Large intestine (tissue), 12 donors: ENCODE measurements at places on chromosomes 16 and 17.

- no peak for DNase-seq
Observed at GRCh38 chr16:31435341-31436220, 7.0 kb downstream of the ZNF843 start.

GRCh38 chr16:25192096-25192495 lies 24.7 kb upstream of the AQP8 start:
- DNase-seq, result no peak

DNA sequence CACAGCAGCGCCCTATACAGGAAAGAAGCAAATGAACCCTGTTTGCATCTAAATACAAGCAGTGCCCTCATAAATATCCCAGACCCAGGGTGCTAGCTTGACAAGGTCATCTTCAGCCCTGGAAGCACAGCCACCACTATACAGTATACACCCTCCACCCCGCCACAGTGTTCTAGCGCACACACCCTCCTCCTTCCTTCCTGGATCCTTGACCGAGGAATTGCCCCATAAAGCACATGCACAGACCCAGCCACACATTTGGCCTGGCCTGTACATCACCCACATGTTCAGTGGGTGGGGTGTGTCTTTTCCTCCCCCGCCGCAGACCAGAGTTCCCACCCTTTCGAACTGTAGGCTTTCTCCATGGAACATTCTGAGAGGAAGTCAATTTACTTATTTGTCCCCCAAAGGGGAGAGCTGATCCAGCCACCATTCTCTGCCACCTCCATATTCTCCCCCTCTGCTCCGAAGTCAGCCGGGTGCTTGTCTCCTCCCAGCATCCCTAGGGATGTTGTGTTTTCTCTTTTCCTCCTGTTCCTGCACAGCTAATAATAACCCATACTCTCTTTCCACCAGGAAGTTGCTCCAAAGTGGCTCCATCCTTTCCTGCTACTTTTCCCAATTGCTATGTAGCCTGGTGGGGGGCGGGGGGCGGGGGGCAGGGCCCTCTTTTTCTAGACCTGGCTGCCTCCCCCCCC lies 6.6 kb downstream of the ABI3 start:
- DNase-seq, result no peak

- no peak for DNase-seq
Observed at GRCh38 chr17:73347351-73347750, 35.5 kb upstream of the CDC42EP4 start.

DNA sequence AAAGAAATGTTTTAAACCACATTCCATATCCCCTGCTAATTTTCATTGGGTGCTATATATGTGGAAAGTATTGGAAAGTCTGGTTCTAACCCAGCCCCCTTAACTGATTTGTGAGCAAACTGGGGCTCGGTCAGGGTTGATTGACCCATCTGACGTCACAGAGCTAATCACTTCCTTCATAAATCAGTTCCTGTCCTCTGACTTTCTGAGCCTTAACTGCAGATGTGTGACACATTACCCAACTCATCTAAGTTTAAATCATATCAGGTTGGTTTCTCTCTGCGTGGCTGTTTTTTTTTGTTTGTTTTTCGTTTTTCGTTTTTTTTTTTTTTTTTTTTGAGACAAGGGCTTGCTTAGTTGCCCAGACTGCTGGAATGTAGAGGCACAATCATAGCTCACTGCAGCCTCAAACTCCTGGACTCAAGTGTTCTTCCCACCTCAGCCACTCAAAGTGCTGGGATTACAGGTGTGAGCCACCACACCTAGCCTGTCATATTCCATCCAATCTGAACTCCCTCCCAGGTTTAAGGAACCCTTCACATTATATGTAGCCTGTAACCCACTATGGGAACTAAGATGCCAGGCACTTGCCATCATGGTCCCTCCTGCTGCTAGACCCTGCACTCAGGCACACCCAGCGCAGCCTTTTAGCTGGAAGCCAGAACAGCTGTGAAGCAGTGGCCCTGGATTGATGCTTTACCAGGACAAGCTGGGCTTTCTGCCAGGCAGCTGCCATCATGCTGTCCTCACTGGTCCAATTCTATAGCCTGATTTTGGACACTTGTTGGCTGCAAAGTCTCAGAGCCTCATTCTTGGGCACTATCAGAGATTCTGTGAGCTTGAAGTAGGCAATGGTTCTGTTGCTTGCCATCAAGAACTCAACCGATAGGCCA lies 6.9 kb upstream of the BPTF start:
- no peak for DNase-seq

GRCh38 chr17:69702078-69702477 lies 287.6 kb downstream of the MAP2K6 start:
- no peak for DNase-seq

- no peak for DNase-seq
Observed at GRCh38 chr17:70345061-70345460, 175.7 kb downstream of the KCNJ2 start.

GRCh38 chr16:50192386-50193050 lies 39.4 kb downstream of the TENT4B start:
- no peak for DNase-seq

- no peak for DNase-seq
Observed at GRCh38 chr16:23382279-23382678, 70.7 kb downstream of the COG7 start.

DNA sequence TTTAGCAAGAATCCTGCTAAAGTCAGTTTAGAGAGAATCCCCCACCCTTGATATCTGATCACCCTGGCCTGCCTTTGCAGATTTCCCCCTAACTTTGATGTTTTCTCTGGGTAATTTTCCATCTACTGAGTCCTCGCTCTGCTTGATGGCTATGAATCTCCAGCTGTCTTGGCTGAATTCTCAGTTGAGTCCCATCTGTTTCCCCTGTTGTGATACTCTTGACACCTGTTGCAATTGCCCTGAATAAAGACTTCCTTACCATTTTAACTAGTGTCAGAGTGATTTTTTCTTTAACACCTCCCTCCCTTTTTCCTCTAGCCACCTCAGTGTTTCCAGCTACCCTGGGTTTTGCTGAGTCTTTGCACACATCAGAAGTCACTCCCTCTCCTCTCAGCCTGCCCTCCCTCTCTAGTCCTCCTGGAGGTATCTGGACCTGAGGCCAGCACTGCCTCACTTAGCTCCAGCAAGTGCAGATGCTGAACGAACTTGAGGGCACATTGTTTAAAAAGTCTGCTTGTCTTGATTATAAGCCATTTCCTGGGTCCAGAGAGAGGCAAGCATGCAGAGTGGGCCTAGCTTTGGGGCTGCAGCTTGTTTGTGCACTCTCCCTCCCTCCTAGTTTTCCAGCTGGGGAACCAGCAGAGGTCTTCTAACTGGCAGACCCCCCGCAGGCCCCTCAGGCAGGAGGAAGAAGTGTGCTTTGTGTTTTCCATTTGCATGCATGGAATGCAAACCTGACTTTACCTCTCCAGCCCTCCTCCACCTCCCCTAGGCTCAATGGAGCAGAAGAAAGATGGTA lies 33.2 kb downstream of the SPACA3 start:
- no peak for DNase-seq

- no peak for DNase-seq
Observed at GRCh38 chr16:57066625-57067024, 25.8 kb upstream of the CPNE2 start.

GRCh38 chr16:1461146-1461545 lies 13.7 kb downstream of the CLCN7 start:
- no peak for DNase-seq

DNA sequence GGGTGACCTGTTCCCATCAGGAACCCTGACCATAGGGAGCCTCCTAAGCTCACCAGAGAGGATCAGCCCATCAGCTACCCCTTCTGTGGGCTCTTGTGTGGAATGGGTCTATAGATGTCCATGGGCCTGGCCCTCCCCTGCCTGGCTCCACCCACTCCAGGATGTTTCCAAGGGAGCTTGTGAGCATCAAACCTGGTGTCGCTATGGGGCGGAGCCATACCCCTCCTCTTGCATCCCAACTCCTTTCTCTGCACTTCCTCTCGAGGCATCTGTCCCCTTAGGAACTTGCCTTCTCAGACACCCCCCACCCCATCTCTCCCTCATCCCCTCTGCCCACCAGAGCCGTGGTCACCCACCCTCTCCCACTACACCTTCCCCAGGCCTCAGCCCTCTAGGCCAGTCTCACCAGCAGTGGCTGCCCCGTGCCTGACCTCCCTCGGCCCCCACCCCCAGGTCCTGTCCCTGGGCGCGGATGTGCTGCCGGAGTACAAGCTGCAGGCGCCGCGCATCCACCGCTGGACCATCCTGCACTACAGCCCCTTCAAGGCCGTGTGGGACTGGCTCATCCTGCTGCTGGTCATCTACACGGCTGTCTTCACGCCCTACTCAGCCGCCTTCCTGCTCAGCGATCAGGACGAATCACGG lies 10.4 kb downstream of the KCNH6 start:
- no peak for DNase-seq

GRCh38 chr16:68985855-68986254 lies 119.6 kb upstream of the HAS3 start:
- DNase-seq, result no peak

DNA sequence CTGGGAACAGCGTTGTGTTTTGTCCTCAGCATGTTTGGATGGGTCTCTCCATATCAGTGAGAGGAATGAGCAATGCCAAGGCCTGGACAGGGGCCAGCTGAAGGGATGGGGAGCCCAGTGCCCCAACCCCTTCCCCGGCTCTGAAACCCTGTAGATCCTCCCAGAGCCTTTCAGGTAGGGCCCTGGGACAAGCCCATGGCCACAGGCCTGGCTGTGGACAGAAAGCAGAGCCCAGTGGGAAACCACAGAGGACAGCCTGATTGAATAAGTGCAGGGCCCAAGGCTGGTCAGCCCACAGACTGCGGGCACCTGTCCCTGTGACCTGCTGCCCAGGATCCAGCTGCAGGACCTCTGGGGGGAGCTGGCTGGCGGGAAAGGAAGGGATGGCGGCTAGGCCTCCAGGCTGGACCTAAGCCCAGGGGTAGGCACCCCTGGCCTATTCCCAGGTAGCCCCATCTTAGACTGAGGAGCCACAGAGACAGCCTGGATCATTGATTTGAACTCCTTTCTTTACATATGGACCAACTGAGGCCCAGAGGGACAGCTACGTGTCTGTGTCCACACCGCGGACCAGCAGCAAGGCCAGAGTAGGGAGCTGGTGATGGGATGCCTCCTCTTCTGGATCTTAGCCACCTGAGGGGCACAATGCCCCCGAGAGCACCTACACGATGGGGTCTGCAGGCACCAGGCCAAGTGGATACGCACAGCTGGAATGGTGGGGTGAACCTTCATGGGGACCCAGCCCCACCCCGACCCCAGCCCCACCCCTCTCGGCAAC lies 1.3 kb downstream of the CCDC102A start:
- no peak for DNase-seq

GRCh38 chr16:4386451-4386805 lies 14.8 kb downstream of the VASN start:
- DNase-seq, result no peak

GRCh38 chr16:72162105-72162692 lies 9.8 kb downstream of the PMFBP1 start:
- no peak for DNase-seq

GRCh38 chr16:26382586-26382985 lies 684.1 kb upstream of the C16orf82 start:
- no peak for DNase-seq

DNA sequence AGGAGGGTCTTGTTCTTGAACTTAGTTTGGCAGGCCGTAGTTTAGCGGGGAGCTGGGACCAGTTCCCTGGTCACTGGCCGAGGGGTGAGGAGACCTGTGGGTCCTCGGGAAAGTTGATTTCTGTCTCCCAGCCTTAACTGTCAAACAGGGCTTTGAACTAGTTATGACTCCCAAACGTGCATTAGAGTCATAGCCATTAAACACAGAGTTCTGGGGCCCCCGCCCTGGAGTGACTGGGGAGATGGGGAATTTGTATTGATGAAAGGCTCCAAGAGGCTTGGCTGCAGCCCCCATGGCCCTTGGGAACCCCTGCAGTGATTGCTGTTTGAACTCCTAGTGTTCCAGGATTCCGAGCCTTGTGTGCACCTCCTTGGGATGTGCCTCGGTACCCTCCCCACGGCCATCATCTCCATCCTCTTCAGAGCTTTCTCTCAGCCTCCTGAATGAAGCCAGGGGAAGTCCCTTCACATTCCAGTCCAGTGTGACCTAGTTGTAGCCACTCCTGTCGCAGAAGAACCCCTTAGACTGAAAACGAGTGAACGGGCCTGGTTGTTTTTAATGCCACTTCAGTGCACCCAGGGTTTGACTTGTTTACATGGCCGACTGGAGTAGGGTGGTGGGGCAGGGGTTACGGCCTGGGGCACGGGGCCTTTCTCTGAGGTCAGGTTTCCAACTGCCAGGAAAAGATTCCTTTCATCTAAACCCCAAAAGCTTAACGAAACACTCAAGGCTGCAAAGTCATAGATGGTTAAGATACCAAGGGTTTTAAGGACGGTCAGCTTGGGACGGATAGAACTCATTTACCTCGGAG lies 1.4 kb downstream of the MPRIP start:
- DNase-seq, result peak; percentile 49

DNA sequence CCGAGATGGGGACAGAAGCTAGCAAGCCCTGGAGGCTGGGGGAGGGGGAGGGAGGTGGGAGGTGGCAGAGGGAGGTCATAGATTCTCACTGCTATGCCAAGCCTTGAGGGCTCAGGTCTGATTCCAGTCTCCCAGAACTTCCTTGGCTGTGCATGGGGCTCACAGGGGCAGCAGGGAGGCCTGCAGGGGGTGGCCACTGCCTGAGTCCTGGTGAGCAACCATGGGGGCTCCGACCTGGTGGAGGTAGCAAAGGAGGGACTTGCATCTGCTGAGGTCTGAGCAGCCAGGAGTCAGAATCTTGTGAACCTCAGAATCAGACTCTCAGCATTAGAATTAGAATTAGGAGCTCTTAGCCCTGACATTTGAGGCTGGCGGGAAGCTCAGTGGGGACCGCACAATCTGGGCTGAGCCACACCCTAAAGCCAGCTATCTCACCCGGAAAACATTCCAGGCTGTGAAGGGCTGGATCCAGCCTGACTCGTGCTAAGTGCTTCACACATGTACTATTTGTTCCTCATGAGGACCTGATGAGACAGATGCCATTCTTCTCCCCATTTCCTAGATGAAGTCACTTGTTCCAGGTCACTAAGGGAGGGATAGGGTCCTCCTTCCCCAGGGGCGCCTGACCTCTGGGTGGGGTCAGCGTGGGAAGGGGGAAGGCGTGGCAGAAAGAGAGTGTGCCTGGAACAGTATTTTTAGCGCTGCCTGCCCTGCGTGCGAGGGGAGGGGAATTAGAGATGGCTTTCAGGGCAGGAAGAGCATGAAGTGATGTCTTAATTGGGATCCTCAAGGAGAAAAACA lies 17.3 kb upstream of the KCNJ12 start:
- DNase-seq, result peak; percentile 80

DNA sequence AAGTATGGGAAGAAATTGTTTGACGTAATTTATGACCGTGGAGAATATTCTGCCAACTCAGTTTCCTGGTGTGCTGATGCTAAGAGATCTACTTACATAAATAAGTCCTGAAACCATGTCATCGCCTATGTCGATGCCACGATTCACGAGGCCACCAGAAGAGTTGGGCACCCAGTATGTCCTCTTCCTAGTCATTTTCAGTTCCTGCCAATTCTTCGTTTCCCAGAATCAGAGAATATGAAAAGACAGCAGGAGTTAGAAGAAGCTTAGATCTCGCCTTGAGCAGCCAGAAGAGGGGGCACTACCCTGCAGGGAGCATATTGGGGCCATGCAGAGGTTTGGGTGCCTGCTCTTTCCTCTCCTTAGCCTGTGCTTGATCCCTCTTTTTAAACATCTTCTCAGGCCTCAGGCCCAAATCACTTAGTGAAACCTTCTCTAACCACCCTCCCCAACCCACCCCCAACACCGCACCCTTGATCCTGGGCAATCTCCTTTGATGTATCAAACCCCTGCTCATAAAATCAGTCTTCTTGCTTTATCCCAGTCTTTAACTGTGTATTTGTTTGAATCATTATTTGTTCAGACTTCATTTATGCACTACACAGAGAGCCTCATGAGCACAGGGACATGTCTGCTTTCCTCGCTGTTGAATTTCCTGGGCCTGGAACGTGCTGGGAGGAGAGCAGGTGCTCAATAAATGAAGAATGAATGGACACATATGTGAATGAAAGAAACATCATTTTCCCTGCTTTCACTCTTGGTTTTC lies 12.2 kb upstream of the LONP2 start:
- no peak for DNase-seq
